Activated CD4-positive, alpha-beta T cell treated with anti-CD3 and anti-CD28 coated beads, Interleukin-2, amount 10 ng/mL, durations not matched to agents 24 days and 14 days (primary cell): ENCODE measurements at places on chromosomes 1 and 21. TPM values are rescaled to one million over a fixed set of nuclear protein-coding genes. Genes with fewer than 3 reads are reported as not detected.
A peak's percentile ranks its signal among the peaks of the same experiment; 100 is the strongest.

- H3K36me3 ChIP-seq: peaks cover 9% of the 10 kb centered on the region
- no peak overlapping the region for H3K4me3 ChIP-seq
- H3K27me3 ChIP-seq: no peaks in the 10 kb centered on the region
- no peak for DNase-seq
- peaks cover 53% of the 10 kb centered on the region for H3K4me1 ChIP-seq
These were observed 67.0 kb downstream of the NID1 start for GRCh38 chr1:235997931-235998330.

DNA sequence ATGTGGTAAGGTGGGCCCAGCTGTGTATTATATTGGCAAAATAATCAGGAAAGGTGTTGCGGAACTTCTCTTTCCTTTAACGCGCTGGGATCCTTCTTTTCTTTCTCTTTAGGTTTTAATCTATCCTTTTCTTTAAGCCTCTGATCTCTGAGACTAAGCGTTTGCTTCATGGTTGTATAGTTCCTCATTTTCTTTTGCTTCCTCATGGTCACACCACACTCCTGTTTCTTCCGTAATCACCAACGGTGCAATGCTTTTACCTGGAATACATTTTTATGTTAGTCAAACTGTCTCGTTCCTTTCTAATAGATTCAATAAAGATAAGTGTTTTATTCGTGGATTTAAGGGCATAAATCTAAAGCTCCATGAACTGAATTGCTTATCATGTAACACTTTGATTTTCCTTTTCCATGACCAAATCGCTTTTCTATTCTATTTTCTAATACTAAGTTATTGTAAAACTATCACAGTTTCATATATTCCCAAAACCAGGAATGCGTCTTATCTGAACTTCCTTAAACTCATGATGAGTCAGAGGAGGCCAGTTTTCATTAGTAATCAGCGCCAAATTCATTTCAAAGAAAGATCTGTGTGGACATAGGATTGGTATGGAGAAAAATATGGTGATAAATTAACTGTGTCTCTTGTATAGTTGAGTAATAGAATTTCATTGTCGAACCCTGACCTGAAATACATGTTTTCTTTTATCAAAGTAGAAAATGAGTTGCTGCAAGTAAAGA lies 12.2 kb downstream of the SDCCAG8 start:
- H3K36me3 ChIP-seq: peaks cover 11% of the 10 kb centered on the region
- peaks cover 15% of the 10 kb centered on the region for H3K4me1 ChIP-seq
- no peak overlapping the region for H3K27ac ChIP-seq
- no peak for DNase-seq
- H3K4me3 ChIP-seq: no peak overlapping the region

- no peak for DNase-seq
- no peaks in the 10 kb centered on the region for H3K4me1 ChIP-seq
- no peak overlapping the region for H3K27ac ChIP-seq
- no peak overlapping the region for H3K4me3 ChIP-seq
These were observed 438.5 kb downstream of the PTPRU start for GRCh38 chr1:29674627-29675326.

DNA sequence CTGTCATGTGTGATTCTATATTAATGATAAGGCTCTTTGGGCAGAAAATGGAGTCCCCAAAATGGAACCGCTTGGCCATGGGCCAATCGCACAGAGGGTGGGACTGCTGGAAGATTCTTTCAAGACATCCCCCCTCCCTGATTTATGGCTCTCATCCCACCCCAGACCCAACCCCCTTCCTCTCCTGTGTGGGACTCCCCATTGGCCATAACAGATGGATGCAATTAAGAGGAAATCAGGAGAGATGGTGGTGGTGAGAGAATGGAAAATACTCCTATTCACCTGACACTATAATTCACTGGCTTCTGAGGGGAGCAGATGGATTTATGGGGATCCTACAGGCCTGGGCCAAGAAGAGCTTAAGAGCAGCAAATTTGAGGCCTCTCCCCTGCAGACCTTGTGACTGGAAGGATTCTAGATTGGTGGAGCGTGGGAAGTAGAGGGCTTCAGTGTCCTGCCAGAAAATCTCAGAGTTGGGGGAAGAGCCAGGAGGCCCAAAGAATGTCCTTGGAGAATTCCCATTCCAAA lies 1.7 kb downstream of the IGFN1 start:
- peaks cover 2% of the 10 kb centered on the region for H3K4me1 ChIP-seq
- peaks cover 11% of the 10 kb centered on the region for H3K27me3 ChIP-seq
- H3K27ac ChIP-seq: no peak overlapping the region
- H3K4me3 ChIP-seq: no peak overlapping the region
- H3K36me3 ChIP-seq: no peaks in the 10 kb centered on the region
- DNase-seq: no peak

- no peaks in the 10 kb centered on the region for H3K36me3 ChIP-seq
- no peak overlapping the region for H3K27ac ChIP-seq
- no peak for DNase-seq
- H3K27me3 ChIP-seq: peaks cover 77% of the 10 kb centered on the region
- no peak overlapping the region for H3K4me3 ChIP-seq
These were observed 2.9 kb downstream of the LAMC1 start for GRCh38 chr1:183025782-183026774.

DNA sequence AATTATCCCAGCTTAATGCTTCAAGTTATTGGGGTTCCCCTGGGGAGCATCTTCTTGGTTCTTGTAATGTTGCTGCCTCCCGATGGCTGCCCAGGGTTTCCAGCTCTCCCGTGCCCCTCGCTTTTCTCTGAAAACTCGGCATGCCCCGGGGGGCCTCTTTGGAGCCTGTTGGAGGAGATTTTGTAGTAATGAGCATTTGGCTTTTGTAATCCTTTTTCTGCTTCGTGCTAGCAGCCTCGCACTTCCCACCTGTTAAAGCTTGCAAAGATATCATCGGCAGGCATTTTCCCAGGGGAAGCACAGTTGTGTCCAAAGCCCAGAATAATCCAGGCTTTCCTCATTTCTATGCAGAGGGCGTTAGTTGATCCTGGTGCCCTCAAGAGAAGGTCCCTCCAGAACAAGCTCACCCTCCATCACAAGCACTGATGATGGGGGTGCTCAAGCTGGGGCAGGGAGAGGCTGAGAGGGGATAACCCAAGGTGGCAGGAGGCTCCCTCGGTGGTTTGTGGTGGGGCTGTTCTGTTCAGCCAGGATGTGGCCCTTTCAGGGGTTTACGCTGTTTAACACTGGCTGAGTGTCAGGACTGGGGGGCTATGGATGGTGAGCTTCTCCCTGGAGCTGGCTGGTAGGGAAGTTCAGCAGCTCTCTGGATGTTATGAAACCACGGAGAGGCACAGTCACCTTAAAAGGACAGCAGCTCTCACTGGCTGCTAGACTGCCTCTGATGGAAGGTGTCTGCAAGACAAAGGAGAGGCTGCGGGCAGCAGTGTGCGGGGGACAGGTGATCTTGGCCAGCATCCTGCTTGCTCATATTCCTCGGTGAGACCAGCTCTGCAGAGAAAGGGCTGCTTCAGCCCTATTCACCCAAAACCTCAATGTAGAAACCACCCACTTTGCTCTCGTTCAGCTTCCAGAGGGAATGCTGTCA lies 477.1 kb upstream of the VAMP3 start:
- H3K27me3 ChIP-seq: peaks cover 1% of the 10 kb centered on the region
- DNase-seq: peak; percentile 44
- no peaks in the 10 kb centered on the region for H3K36me3 ChIP-seq
- no peak overlapping the region for H3K27ac ChIP-seq
- no peaks in the 10 kb centered on the region for H3K4me1 ChIP-seq

DNA sequence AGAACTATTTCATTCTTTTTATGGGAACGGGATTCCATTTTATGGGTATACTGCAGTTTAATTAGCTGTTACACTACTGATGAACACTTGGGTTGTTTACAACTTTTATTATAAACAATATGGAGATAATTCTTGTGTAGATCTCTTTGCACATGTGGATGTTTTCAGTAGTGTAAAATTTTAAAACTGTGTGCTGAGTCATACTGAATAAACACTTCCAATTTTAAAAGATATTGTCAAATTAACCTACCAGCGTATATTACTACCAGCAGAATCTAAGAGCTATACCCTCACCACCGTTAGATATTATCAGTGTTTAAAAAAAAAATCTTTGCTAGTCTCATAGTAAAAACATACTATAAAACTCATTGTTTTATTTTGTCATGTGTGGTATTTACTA lies 106.1 kb downstream of the CC2D1B start:
- H3K4me3 ChIP-seq: no peak overlapping the region
- no peaks in the 10 kb centered on the region for H3K4me1 ChIP-seq
- H3K27me3 ChIP-seq: no peaks in the 10 kb centered on the region

DNA sequence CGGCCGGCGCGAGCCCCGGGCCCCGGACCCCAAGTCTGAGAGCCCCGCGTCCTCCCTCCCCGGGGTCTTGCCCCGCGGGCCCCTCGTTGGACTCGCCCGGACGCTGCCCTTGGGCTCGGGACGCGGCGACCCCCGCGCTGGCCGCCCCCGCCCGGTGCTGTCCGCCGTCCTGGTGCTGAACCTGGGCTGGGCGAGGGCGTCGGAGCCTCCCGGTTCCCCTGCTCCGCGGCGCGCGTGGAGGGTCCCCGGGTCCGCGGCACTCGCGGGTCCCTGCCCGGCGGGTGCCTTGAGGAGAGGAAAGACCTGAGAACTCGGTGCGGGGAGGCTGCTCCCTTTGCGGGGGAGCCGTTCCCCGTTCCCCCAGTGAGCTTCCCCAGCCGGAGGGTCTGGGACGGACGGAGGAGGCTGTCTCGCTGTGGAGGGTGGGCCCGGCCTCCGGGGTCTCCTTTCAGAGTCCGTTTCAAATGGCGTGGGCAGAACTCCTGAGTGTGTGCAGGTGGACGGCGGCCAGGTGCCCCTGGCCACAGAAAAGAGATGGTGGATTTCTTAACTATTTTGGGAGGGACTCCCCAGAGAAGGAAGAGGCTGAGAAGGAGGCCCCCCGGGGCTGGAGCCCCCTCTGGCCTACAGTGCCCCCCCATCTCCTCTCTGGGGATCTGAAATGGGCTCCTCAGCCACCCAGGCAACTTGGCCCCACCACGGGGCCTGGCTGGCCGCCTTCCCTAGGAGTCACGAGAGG lies 595 bp downstream of the GABRD start:
- peaks cover 2% of the 10 kb centered on the region for H3K4me1 ChIP-seq
- H3K27me3 ChIP-seq: peaks cover 51% of the 10 kb centered on the region
- no peak for DNase-seq
- no peaks in the 10 kb centered on the region for H3K36me3 ChIP-seq
- no peak overlapping the region for H3K4me3 ChIP-seq
- H3K27ac ChIP-seq: no peak overlapping the region

DNA sequence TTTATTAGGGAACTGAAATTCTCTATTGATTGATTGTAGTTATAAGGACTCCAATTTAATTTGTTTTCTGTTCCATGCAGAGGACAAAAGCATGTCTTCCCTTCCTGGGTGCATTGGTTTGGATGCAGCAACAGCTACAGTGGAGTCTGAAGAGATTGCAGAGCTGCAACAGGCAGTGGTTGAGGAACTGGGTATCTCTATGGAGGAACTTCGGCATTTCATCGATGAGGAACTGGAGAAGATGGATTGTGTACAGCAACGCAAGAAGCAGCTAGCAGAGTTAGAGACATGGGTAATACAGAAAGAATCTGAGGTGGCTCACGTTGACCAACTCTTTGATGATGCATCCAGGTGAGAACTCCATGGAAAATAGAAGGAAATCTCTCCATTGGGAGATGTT lies 1.5 kb downstream of the SETDB1 start:
- H3K4me1 ChIP-seq: peaks cover 21% of the 10 kb centered on the region
- no peak overlapping the region for H3K27ac ChIP-seq
- H3K36me3 ChIP-seq: peaks cover 54% of the 10 kb centered on the region
- no peaks in the 10 kb centered on the region for H3K27me3 ChIP-seq
- peak overlapping the region; percentile 93 for H3K4me3 ChIP-seq

GRCh38 chr21:17441370-17441769 lies 71.5 kb upstream of the CXADR start:
- H3K4me1 ChIP-seq: no peaks in the 10 kb centered on the region
- H3K27me3 ChIP-seq: peaks cover 7% of the 10 kb centered on the region
- no peaks in the 10 kb centered on the region for H3K36me3 ChIP-seq
- no peak overlapping the region for H3K4me3 ChIP-seq
- no peak overlapping the region for H3K27ac ChIP-seq

DNA sequence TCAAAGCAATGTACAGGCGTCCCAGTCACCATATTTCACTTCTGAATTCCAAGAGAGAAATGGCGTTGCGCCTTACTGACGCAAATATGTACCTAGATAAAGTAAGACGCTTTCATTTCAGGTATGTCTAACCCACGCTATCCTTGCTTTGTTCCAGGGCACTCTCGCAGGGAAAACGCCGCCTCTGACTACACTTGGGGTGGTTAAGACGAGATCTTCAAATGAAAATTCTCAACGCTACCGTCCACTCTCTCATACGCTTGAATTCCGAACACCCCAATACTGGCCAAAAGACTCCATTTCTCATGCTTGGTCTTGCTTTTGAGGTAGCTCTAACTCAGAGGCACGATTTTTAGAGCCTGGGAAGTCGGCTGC lies 736 bp upstream of the ZMPSTE24 start:
- H3K36me3 ChIP-seq: peaks cover 32% of the 10 kb centered on the region
- H3K4me1 ChIP-seq: peaks cover 27% of the 10 kb centered on the region
- H3K27me3 ChIP-seq: no peaks in the 10 kb centered on the region
- peak overlapping the region; percentile 99 for H3K27ac ChIP-seq
- DNase-seq: no peak

GRCh38 chr1:24235921-24236788 lies 49.1 kb upstream of the IFNLR1 start:
- DNase-seq: no peak
- H3K4me1 ChIP-seq: peaks cover 8% of the 10 kb centered on the region
- H3K27ac ChIP-seq: no peak overlapping the region

DNA sequence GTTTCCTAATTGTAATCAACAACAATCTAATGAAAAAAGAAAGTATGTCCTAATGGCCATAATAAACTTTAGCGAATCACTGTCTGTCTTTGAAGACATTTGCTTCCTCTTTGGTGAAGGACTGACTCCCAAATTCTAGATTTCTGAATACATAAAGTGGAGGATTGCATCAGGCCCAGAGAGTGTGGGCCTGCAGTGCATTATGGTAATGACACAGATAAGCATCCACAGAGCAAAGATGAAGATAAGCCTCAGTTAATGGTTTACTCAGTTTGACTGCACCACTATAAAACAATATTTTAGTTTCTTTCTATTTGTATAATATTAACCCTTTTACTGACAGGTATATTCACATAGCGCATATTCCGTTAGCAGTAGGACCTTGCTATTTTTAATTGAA lies 365.5 kb downstream of the KCTD3 start:
- H3K4me1 ChIP-seq: no peaks in the 10 kb centered on the region
- H3K27ac ChIP-seq: no peak overlapping the region
- no peaks in the 10 kb centered on the region for H3K36me3 ChIP-seq

Gene EIF3I
- 304 and 341 TPM in 2 replicates for total RNA-seq

Gene CRABP2
- total RNA-seq: 0.62 and 1.4 TPM in 2 replicates

Gene FAM229A
- 4.2 and 4.4 TPM in 2 replicates for total RNA-seq

Gene KRTAP12-2
- not detected in 2 replicates for total RNA-seq

Gene KCNT2
- not detected in 2 replicates for total RNA-seq

Gene TEX38
- not detected in 2 replicates for total RNA-seq
